ENCODE measurements at places on chromosomes 16 and 17. TPM values are rescaled to one million over a fixed set of nuclear protein-coding genes. Genes with fewer than 3 reads are reported as not detected.

ATP1B2 gene
- total RNA-seq = not detected

NXPH3 gene
- 2.0 TPM for total RNA-seq

BCAR1 gene
- 73.8 TPM for total RNA-seq

CNTNAP1 gene
- total RNA-seq = 3.1 TPM

KRT28 gene
- total RNA-seq = not detected

CSF3 gene
- total RNA-seq = not detected

PRAC1 gene
- total RNA-seq = not detected

TBC1D3D gene
- not detected for total RNA-seq

KRTAP1-1 gene
- total RNA-seq = not detected

TBX6 gene
- total RNA-seq = 1.6 TPM

ICAM2 gene
- not detected for total RNA-seq

NUPR1 gene
- not detected for total RNA-seq

HOXB1 gene
- not detected for total RNA-seq

TTLL6 gene
- not detected for total RNA-seq

ACADVL gene
- 304 TPM for total RNA-seq

NACA2 gene
- not detected for total RNA-seq

TP53TG3 gene
- not detected for total RNA-seq

KRT12 gene
- not detected for total RNA-seq

RUNDC3A gene
- not detected for total RNA-seq

All from placental epithelial cell (primary cell).